NCI-H187 (cell line): ENCODE measurements at places on chromosomes 5 and 9.
A peak's percentile ranks its signal among the peaks of the same experiment; 100 is the strongest.

DNA sequence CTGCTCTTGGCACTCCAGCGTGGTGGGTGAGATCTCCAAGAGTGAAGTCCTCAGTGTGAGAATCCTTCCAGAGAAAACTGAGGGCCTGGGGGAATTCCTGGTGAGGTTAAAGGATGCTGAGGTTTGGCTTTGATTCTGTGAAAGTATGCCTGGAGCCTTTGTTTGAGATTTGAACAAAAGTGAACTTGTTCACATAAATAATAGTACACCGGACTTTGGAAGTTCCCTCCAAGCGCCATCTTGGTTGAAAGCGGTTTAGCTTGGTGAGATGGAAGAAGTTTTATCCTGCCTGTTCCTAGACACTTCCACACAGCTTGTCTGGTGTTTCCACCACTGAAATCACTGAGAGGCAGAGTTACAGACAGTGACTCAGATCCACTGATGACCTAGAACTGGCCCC lies 286.4 kb downstream of the NTRK2 start:
- no peak for DNase-seq

DNA sequence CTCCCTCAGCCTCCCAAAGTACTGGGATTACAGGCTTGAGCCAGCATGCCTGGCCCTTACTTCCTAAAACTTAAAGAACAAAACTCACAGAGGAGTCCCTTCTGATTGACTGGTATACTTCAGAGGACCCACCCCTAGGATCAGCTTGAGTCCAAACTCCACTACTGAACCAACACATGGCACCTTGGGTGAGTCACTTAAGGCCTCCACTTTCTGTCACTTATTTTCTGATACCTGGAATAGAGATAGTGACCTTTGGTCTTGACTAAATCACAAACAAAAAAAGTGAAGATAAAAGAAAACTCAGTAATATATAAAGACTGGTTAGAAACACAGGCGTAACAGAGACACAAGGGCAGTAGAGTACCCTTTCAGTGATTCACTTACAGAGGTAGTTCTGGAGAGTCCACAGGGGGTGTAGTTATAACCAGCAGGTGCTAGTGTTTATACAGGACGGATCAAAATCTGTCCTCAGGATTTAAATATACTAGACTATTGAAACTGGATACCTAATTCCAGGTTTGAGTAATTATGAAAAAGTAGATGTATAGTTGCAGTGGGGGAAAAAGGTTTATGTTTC lies 274.3 kb upstream of the ANKRD55 start:
- DNase-seq, result no peak

GRCh38 chr5:87170799-87171198 lies 96.9 kb upstream of the RASA1 start:
- no peak for DNase-seq

- no peak for DNase-seq
Measured at GRCh38 chr9:107548298-107549142, 59.0 kb upstream of the KLF4 start.

GRCh38 chr5:159915904-159916840 lies at the start of gene ADRA1B:
Gene ADRA1B (plus strand): TSS chr5:159916482. CDS start chr5:159916906, 424 bp downstream.
- DNase-seq, result peak; percentile 4

GRCh38 chr9:127308652-127309434 lies 44.3 kb downstream of the GARNL3 start:
- DNase-seq, result no peak

- DNase-seq, result no peak
Measured at GRCh38 chr9:99561961-99562565, 259.6 kb upstream of the NR4A3 start.
